ENCODE measurements at places on chromosomes 12 and 14.

GRCh38 chr14:71060274-71060673, 153.0 kb downstream of the PCNX1 start:
- no peak for DNase-seq

DNA sequence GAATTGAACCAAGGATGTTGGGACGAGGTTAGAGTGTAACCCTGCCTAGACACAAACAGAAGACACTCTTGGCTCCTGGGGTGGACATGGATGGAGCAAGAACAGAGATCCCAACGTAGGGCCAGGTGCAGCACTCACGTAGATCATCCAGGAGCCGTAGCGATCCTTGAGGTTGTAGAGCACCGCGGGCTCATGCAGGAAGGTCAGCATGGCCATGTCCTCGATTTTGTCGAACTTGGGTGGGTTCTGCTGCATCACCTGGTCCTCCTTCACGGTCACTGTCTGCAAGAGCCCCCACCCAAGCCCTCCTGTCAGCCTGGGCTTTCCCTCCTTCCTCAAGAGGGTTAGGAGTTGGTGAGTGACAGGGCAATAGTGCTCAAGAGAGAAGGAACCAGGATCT, 2.5 kb downstream of the MYH7 start:
- no peak for DNase-seq

- no peak for DNase-seq
These were observed 2.7 kb upstream of the RABGGTA start for GRCh38 chr14:24274101-24274543.

DNA sequence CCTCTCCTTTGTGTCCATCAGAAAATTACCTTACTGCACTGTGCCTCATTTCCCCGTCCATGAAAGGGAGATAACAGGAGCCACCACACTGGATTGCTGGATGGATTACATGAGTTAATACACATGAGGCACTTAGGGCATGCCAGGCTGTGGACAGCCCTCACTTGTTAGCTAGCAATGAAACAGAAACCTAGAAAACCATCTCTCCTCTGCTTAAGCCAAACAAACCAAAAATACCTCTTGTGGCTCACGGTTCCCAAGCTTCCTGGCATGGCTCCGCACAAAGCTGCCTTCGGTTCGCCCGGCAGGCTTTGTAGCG, 660 bp upstream of the HCFC2 start:
- DNase-seq = no peak

DNA sequence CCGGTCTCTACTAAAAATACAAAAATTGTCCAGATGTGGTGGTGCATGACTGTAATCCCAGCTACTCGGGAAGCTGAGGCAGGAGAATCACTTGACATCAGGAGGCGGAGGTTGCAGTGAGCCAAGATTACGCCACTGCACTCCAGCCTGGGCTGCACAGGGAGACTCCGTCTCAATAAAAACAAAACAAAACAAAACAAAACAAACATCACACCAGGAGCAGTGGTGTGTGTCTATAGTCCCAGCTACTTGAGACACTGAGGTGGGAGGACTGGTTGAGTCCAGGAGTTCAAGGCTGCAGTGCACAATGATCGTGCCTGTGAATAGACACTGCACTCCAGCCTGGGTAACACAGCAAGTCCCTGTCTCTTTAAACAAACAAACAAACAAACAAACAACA, 89.5 kb upstream of the HECTD1 start:
- DNase-seq = no peak

DNA sequence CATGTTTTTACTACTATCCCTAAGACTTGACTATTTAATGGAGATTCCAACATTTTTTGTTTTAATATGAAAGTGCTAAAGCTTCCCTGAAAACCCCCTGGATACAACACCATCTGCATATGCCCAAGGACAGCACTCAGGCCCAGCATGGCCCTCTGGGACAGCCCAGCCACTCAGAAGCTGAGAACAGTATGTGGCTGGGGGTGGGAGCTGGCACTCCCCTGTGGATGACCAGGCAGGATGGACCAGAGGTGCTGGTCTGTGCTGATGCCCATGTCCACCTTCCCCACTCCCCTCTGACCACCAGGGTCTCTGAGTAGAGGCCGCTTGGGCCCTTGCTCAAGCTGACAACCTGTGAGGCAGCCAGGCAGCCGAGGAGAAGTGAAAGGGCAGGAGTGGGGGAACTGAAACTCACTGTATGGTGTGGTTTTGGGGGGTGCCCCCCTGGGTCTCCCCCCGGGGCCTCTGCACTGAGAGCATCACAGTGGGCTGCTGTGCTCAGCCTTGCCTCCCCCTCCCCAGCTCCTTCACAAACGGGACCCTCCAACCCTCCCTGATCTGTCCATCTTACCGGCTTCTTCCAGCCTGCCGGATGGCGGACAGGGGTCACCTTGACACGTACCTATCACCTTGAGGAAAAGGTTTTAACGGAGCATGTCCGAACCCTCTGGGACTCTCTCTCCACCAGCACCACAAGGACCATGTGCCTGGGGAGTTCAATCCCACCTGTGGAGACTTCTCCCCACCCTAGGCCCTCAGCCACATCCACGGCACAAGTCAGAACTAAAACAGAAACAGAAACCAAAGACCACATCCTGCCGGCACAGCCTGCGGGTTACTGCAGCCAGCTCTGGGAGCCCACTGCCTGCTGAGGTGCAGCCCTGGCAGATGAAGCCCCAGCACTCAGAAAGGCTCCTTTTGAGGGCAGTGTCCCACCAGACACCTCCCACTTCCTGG, at the start of gene TMEM229B:
Gene TMEM229B, minus strand, starts transcription at position 785 of the 957 bp plus-strand sequence. CDS start 14,798 bp downstream, outside the sequence.
- DNase-seq = no peak

GRCh38 chr12:95593266-95593871, 42.1 kb upstream of the USP44 start:
- no peak for DNase-seq

Data from H1 (cell line).